ENCODE measurements at places on chromosomes 2 and 18.

DNA sequence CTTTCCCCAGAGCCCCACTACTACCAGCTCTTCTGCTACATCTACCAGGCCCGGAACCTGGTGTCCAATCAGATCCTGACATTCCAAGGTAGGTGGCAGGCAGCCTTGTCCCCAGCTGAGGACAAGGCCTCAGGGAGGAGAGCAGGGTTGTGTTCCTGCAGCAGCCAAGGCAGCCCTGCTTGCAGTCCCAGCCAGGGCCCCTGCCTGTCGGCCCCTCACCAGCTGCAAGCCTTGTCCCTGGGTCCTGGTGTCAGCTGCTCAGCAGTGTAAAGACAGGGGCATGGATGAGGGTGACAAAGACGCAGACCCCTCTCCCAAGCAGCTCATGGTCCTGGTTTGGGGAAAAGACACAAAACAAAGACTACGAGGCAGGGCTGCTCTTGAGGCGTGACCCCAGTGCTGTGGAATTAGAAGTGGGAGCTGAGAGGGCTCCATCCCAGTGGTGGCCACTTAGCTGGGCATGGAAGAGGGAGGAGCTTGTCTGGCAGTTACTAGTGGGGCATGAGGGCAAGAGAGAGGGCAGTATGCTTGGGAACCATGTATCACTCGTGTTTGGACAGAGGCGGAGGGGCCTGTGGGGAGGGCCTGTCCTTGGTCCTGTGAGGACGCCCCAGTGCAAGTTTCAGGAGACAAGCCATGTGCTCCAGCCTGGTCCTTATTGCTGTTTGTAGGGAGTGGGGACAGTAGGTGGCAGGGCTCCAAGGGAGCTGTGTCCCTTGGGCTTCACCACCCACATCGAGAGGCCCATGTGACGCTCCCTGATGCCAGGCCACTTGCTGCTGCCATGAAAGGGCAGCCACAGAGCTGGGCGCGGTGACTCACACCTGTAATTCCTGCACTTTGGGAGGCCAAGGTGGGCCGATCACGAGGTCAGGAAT, 47.5 kb downstream of the LMAN2L start:
- DNase-seq, result no peak

GRCh38 chr2:147025646-147026585, 818.9 kb upstream of the ACVR2A start:
- no peak for DNase-seq

GRCh38 chr2:127683056-127683455, 7.7 kb upstream of the LIMS2 start:
- DNase-seq, result no peak

DNA sequence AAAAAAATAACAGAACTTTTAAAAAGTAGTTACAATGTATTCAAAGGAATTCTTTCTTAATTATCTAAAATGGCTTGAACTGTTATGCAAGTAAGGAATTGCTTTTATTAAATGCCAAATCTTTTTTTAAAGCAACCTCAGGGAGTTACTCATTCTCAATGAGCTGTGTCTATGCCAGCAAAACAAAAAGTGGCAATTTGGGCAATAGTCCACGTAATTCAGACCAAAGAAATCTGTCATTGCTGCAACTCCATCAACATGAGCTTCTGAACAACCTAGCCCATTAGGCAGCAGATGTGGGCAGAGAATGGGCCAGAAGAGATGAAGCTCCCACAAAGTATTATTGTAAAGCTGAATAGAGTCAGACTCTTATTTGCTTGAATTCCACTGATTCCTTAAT, 118.4 kb downstream of the ALK start:
- no peak for DNase-seq

DNA sequence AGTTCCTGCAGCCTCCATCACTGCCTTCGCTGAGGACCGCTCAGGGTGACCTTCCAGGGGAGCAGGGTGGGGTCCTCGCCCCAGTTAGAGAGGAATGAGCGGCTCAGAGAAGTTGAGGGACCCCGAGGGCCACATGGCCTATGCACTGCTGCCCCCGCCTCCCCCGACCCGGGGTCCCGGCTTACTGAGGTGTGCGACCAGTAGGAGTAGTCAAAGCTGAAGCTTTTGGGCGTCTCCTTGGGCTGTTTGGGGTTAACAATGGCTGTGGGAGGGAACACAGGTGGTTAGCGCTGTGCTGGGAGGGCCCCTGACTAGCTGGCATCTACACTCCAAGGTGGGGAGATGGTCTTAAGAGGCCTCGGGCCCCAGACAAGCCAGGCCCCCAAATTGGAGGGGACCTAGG, 31.0 kb downstream of the KIF1A start:
- no peak for DNase-seq

- DNase-seq, result no peak
Observed at GRCh38 chr2:64601034-64601754, 52.5 kb downstream of the SERTAD2 start.

DNA sequence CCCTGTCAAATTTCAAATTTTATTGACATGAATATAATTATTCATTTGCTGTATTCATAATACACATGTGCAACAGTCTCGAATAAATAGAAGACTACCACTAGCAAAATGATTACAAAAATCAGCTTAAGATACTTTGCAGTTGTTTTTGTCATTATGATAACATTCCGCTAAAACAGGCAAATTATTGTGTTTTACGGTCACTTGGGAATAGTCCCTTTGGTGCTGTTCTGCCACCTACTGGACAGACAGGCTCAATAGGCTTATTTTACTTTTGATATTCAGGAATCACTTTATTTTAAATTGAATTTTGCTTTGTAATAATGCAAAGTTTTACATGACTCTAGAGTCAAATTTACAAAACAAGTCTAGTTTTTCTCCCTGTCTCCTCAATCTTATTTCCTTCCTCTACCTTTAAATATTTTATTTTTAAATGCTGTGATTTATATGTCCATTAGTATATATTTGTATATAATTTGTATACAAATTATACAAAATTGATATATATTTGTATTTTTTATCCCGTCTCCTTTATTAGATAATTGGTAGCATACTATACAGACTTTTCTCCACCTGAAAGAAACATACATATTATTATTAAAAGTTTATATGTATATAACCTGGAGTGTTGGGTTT, 456.3 kb downstream of the DLGAP1 start:
- DNase-seq, result no peak

DNA sequence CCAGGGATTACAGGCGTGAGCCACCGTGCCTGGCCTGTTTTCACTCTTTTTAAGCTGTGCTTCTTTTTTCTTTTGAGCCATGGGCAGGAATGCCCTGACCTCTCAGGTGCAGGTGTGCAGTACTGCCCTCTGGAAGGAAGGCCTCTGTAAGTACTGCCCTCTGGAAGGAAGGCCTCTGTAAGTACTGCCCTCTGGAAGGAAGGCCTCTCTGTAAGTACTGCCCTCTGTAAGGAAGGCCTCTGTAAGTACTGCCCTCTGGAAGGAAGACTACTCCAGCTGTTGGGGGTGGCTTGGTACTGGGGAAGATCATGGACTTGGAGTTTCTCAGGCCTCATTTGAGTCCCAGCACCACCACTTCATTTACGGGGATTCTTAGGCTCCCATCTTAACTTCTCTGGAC, 248.5 kb upstream of the ID2 start:
- DNase-seq, result no peak

GRCh38 chr2:125095826-125096225, 1070.7 kb downstream of the CNTNAP5 start:
- DNase-seq, result no peak

DNA sequence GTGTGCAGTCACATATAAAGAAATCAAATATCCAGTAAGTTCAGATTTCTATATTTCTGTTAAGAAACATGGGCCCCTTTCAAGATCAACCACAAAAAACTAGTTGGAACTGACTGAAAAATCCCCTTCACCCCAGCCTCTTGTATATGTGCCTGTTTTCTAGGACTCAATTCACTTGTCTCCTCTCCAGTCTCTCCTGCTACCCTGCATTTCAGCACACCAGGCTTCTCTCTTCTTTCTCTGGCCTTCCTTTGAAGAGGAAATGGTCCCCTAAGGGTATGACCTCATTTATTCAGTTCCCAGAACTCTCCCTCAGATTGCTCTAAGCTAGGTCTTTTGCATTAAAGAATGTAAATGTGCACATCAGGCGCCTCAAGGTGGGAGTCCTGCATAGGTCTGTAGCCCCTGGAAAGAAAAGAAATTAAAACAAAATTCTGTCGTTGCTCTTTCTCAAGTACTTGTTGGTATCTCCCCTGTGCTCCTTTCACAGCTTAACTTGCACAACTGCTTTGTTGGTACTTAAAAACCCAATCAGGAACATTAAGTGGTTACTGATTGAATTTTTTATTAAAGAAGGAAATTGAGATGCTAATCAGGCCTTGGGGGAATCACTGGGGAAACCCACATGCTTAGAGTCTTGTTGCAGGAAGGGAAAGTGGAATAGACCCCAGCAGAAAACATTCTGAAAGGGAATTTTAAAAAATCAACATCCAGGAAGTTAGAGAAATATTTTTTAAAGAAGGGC, 278.4 kb downstream of the AGPS start:
- DNase-seq, result no peak
